ENCODE measurements at places on chromosomes 1 and 21.

DNA sequence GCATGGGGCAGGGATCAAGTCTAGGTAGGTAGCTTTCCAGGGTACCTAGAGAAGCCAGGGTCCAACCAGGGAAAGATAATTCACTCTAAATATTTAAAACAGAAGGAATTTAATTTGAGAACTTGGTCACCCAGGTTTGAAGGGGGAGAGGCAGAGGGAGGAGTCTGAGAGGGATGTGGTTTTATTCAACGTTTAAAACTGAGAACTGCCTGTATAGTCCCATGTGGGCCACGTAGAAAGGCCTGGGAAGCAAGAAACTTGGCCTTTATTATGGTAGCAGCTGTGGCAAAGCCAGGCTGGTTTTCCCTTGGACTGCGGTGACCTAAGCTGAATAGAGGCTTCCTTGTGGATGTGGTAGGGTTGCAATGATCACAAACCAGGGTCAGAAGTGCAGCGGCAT is 42.0 kb upstream of the DUSP10 start:
- no peak for DNase-seq

DNA sequence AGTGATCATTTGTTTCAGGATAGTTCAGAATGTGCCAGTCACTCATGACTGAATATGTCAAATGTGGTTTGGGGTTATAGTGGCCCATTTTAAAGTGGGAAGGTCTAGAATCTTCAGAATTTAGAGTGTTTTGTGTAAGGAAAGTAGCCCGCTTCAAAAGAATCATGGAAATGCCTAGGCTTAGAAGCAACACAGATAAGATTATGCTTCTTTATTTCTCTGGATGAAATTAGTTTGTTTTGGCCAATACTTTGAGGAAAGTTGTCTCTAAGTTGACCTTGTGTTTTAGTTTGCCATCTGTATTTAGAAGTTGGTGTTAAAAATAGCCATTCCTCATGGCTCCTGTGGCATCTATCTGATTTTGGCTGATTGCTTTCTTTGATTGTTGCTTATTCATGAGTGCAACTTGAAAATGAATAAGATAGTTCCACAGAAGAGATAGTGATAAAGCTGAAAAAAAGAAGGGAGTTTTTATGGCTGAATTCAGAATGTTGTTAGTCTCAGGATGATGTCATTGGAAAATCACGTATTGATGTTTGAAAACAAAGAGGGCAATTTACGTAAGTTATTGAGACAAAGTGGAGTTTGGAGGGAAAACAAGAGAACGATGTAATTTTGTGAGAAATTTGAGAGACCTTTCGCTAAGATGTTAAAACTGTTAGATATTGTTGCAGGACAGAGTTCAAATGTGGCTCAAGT is 71.9 kb downstream of the PLA2G4A start:
- DNase-seq: no peak

- no peak for DNase-seq
Observed at GRCh38 chr21:45361033-45361997, 43.6 kb upstream of the COL18A1 start.

- peak; percentile 20 for DNase-seq
Observed at GRCh38 chr21:33261635-33262034, 4.5 kb upstream of the IL10RB start.

DNA sequence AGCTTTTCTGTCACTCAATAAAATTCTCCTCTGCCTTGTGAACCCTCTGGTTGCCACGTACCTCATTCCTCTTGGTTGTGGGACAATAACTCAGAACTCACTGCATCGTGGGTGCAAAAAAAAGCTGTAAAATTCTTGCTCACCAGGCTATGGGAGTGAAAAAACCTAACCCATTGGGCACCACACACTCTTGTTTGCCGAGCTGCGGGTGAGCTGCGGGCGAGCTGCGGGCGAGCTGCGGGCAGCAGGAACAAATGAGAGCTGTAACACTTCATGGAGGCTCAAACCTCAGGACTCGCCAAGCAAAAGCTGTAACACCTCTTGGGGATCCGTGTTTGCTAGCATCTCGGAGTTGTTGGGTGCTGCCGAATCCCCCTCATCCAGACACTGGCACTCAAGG is 641.3 kb upstream of the CHRM3 start:
- no peak for DNase-seq

DNA sequence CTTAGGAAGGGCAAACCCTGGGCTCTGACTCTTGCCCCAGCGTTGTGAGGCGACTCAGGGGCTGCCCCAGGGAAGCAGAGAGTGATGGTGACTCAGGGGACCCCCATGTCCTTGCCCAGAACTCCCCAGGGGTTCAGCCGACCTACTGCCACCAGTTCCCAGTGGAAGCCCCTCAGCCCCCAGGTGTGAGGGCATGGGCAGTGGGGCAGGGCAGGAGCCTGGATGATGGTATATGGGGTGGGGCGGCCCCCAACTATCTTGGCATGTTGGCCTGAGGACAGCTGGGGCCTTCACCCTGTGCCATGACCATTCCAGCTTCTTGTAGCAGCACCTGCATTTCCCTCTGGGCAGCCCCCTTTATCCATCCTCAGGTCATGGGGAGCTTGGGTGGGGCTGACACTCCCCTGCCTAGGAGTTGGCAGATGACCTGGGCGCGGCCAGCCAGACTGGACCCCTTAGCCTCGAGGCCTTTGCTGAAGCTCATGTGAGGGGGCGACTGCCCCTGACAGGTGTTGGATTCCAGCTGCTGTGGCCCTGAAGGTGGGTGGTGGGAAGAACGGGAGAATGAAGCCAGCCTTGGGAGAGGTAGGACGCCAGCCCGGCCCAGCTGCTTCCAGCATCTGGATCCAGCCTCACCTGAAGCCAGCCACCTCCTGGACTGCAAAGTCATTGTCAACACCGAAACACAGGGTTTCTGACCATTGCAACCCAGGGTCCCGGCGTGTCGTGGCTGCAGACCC is 1.8 kb upstream of the FNDC10 start:
- no peak for DNase-seq

DNA sequence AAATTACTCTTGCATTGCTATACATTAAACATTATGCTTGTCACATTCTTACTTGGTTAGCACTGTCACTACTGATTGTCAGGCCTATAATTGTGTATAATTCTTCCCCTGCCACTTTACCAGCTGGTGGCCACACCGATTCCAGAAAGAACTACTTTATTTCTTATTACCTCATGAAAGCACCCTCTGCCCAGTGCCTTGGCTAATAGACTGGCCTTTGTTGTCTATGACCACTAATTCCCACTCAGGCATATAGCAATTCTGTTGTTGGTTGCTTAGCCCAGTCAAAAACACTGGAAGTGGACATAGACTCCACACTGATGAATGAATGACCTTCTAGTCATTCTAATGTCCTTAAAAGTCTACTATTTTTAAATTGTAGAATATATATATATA is 35.6 kb downstream of the MRPL39 start:
- no peak for DNase-seq

DNA sequence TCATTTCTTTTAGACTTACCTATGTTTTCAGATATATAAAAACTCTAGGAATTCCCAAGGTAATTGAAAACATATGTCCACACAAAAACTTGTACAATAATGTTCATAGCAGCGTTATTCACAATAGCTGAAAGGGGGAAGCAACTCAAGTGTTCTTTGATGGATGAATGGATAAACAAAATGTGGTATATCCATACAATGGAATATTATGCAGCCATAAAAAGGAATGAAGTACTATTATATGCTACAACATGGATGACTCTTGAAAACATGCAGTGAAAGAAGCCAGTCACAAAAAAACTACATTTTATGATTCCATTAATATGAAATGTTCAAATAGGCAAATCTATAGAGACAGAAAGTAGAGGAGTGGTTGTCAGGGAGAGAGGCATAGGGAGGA is 62.2 kb upstream of the WDR26 start:
- no peak for DNase-seq

- DNase-seq: no peak
Observed at GRCh38 chr1:231779081-231779480, 152.5 kb downstream of the DISC1 start.

- no peak for DNase-seq
Observed at GRCh38 chr1:96721053-96721415, 550 bp upstream of the PTBP2 start.

DNA sequence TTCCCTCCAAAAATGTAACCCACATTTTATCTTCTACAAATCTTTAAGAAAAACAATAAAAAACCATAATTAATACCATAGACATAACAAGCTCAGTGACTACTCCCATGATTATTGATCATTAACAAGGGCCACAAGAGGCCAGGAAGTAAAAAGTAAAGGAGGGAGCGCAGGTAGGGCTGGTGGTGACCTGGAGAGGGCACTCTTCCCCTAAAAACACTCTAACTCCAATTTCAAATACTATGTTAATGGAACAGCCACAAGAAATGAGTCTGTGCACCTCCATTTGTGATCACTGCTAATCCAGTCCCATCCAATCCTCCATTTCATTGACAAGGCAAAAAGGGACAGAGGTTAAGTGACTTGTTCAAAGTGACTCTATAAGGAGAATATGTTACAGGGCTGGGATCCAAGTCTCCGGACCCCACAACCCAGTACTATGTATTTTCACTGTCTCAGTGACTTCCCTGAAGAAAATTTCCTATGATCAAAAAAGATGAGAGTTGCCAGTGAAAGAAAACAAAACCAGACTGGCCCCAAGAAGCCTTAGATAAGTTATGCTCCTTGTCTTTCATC is 41.2 kb upstream of the CFAP298 start:
- no peak for DNase-seq

GRCh38 chr1:4075436-4076225 is 175.6 kb upstream of the C1orf174 start:
- no peak for DNase-seq

GRCh38 chr1:153251562-153251961 is 7.9 kb upstream of the LORICRIN start:
- DNase-seq: no peak

GRCh38 chr1:7420098-7420445 is 351.0 kb upstream of the VAMP3 start:
- DNase-seq: no peak

DNA sequence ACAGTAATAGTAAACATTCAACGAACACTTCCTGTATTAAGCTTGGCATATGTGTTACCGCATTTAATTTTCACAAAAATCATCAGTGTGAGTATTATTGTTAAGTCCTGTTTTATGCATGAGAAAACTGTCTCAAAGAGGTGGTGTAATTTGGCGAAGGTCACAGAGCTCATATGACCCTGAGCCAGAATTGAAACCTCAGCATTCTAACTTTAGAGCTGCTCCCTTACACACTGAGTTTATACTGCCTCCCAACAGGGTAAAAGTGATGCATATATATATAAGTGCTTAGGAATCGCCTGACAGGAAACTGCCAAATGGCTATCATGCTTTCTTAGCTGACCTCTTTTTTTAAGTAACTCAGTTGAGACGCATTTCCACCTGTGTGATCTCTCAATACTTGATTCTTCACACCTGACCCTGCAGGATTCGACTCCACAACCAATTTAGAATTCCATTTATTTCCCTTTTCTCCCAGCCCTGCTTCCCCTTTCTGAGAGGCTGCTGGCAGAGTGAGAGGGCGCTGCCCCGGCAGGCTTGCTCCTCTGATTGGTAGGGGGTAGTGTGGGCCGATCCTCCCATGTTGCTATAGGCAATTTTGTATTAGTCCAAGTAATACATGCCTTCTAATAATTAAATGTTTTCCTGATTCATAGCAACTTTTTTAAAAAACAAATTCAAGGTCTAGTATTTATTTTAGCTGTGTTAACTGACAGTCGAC is 40.5 kb downstream of the ZBTB40 start:
- no peak for DNase-seq

GRCh38 chr1:213693864-213694263 is 293.9 kb upstream of the PROX1 start:
- no peak for DNase-seq

DNA sequence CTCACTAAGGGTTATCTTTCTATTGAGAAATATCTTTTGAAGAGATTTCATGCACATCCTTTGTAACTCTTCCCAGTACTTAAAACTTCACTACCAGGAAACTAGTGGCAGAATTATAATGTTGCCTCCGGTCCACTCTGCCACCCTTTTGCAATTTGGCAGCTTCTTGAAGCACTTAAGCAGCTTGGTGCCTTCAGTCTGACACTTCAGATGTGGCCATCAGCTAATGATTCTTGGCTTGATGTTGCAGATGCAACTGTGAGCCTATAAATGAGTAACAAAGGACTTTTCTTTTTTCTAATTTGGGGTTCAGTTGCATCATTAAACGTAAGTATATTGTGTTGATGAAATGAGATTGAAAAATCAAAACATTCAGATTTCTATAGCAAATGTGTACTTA is 187.5 kb upstream of the C21orf91 start:
- DNase-seq: no peak

DNA sequence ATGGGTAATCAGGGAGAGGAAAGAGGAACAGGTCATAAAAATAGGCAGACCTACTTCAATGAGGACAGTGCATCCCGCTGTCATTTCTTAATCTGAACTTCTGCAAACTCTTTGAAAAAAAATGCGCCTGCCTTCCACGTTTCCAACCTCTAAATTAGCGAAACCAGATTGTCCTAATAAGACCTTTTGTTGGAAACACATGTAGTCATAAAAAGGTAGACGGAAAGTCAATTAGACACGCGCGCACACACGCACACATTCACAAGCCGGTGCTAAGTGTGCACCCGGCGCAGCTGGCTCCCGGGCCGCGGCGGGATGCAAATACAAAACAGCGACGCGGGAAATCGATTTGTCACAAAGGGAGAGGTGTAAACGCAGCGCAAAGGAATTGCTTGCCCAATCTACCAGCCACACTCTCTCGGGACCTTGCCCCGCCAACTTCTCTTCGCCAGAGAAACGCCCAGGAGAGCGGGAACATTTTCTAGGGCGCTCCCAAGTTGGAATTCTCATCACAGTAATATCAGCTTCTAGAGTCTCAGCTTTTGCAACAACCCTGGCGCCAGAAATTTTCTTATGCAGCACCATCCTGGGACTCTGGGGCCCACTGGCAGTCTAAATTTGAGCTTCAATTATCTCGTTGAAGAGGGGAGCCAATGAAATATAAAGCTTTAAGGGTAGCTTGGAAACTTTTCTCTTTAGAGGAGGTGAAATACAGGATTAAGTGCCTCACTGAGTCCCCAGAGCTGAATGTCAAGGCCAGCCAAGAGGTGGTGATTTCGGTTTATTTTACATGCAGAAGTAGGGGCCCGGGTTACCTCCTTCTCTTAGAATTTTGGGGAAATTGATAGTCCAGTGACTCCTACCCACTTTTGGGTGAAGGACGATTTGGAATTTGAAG is 4.5 kb downstream of the PRRX1 start:
- no peak for DNase-seq

DNA sequence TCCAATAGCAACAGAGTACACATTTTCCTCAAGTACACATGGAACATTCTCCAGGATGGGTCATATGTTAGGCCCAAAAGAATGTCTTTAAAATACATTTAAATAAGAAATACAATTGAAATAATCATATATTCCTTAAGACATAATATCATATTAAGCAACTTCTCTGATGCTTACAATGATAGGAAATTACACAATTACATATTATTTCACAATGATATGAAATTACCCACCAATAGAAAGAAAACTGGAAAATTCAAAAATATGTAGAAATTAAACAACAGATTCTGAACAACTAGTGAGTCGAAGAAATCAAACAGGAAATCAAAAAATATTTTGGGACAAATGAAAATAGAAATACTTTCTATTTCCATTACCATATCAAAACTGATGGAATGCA is 45.6 kb downstream of the FLVCR1 start:
- no peak for DNase-seq
